ENCODE measurements at places on chromosomes 5 and 9.

DNA sequence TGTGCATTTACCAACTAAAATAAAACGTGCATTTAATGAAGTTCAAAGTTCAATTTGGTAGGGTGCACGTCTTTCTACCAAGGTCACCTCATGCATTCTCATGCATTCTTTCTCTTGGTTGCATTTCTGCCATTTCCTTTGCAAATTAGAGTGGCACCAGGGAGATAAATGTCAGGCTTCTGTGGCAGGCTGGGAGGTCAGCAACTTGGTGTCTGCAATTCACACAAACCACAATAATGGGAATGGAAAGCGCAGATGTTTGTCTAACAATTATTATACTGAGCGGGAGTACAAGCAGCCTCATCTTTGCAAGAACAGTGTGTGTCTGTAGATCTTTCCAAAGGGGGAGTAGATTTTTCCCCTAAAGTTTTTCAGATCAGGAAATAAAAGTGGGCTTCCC is 411.7 kb downstream of the DMRT2 start:
- no peak for DNase-seq

DNA sequence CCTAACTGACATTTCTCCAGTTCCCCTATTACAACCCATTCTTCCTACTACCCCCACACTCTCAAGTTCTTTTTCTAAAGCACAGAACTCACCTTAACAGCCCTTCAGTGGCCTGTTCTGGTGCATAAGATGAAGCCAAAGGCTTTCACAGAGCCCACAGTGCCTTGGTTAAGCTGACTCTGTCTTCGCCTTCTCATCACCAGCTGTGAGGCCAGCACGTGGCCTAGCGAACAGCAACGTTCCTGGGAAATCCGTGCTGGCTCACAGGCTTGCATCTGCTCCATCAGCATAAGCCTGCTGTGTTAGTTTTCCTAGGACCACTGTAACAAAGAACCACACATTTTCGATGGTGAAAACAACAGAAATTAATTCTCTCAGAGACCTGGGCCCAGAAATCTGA is 67.9 kb upstream of the LPAR1 start:
- DNase-seq, result no peak

- DNase-seq, result no peak
Measured at GRCh38 chr5:16791904-16792597, 144.0 kb downstream of the MYO10 start.

DNA sequence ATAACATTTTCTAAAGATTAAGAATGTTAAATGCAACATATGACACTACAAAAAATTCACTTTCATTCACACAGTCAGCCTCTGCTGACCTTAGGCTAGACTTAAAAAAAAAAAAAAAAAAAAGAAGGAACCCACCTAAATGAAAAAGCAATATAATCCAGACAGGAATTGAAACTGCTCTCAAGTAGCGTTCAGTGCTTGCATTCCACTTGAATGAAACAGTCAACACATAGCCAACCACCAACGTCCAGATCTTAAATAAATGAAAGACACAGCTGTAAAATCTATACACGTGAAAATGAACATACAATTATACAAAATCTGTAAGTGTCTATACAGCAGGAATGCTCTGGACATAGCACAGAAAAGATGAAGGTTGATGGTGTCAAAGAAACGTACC is 11.4 kb downstream of the TMEM245 start:
- DNase-seq, result no peak

- no peak for DNase-seq
Measured at GRCh38 chr5:67193439-67193807, 3.2 kb downstream of the CD180 start.

Data from T-helper 2 cell (primary cell).